ENCODE measurements at places on chromosomes 11 and 22.

GRCh38 chr11:82831364-82831763 lies 68.9 kb downstream of the PRCP start:
- no peak for DNase-seq

DNA sequence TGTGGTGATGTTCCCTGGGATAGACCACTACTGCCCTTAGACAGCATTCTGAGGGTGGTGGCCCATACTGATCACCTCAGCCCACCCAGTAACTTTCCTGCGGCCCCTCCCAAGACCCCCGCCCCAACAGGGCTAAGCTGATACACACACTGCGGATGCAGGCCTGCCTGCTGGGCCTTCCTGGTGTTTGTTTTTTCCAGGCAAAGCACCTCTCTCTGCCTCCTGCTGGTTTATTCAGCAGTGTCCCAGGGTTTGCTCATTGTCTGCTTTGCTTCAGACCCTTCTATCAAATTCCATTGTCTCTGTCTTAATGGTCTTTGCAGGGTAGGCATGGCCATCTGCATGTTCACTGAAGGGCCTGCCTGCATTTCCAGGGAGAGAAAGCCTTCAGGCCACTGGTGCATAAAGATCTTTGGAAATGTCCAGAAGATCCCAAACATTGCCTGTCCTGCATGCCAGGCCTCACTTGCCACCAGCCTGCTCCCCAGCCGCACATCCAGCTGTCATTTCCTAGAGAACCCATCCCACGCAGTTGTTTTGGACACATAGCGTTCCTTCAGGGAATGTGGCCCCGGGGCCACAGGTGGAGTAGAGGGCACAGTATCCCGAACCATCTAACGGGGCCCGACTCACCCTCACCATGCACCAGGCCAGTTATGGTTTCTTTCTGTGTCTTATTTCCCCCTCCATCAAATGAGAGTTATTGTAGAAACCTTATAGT lies 50.2 kb downstream of the BCR start:
- DNase-seq, result no peak

- DNase-seq, result no peak
Observed at GRCh38 chr11:9396752-9397151, 12.3 kb downstream of the IPO7 start.

DNA sequence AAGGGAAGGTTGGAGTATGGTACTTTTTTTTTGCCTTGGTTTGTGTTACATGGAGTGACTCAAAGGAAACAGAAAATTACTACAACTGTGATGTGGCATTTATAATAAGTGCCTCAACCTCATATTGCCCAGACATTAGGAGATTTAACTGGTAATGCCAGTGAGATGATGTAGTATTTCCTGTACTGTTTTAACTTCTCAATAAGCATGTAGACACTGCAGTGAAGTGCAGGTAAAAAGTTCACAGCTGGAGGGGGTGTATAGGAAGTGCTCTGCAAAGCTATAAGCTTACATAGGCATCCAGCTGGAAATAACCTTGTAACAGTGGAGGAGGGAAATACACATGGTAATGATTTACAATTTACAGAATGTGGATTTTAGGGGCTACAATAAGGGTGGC lies 138.2 kb upstream of the MTMR2 start:
- no peak for DNase-seq

DNA sequence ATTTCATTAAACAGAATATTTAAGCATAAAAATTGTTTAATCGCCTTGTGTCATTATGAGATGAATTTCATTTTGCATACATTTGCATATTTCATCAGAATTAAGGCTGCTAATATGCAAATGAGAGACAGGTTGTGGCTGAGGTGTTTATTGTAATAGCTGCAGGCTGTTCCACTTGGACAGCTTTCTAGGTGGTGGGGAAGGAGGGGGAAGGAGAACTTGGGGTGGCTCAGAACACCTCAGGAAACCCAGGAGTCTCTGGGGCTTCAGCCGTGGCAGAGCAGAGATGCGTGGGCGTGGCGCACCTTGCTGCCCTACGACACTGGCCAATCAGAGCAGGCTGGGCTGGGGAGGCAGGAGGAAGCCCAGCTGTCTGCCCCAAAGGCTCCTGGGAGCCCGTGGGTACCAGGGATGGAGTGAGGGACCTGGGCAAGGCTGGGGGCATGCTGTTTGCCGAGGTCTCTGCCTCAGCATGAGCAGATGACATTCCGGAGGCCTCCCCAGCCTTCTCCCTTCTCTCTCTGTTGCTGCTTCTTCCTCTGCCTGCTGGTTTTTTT lies 542.9 kb downstream of the MN1 start:
- DNase-seq, result peak; percentile 12

DNA sequence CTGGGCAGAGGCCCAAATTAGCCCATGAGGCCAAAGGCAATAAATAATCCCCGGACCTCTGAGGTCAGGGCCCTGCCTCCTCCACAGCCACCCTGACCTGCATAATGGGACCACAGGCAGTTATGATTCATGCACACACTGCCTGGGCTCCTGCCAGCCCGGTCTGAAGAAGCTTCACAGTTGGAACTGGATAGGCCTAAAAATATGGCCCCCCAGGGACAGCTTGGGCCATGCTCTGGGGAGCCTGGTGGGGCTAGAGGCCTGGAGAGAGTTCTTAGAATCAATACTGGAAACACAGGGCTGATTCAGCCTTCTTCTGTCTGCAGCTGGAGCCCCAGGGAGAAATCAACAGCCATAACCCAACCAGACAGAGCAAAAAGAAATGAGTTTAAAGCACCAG lies 112.8 kb upstream of the CADM1 start:
- no peak for DNase-seq

DNA sequence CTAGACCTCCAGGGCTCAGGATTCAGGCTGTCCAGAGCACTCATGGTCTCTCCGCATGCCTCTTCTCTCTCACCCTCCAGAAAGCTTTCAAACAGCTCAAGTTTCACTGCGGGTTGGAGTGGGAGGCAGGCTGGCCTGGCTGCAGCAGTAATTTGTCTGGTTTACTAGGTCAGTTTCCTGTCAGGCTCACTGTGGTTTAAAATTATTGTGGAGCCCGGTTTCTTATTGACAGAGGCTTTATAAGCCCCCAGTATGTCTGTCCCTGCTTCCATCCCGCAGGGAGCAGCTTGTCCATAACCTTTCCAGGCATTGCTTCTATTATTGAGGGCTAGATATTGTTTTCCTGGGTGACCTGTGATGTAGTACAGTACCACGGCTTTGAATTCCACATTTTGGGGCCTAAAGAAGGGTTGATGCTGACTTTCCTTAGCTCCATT lies 235.3 kb upstream of the SORL1-AS1 start:
- no peak for DNase-seq

DNA sequence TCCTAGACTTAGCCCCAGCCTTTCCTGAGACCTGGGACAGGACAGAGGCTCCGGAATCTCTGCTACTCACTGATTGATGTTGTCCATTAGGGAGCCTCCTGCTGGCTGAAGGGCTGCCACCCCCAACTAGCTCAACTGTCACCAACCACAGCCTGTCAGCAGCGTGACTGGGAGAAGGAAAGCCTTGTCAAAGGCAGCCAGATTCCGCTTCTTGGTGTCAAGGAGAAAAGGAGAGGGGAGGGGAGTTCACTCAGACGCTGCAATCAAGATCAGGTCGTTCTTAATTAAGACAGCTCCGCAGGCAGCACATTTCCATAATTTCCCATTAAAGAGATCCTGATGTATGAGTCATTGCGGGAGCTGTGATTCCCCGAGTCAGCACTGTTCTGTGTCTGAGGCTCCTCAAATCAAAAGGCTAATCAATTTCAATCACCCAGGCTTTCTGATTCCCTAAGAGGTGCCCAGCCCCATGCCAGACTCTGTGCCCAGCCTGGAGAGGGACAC lies 152.8 kb upstream of the ZBED5 start:
- peak; percentile 38 for DNase-seq

DNA sequence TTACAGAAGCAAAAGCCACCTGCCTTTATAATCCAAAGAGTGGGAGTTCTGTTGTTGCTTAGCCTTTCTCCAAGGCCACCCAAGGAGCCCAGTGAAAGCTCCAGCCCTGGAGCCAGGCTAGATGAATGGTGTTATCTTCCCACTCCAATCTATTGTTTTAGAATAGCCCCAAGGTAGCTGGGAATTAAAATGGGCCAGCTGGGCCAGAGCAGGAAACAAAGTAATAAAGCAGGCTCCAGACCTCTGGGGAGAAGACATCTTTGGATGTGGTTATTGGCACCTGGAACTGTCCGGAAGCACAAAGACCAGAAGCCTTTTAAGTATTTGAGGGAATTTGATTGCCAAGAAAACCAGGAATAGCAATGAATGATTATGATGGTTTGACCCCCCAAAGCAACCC lies 8.8 kb downstream of the C11orf96 start:
- DNase-seq, result no peak

DNA sequence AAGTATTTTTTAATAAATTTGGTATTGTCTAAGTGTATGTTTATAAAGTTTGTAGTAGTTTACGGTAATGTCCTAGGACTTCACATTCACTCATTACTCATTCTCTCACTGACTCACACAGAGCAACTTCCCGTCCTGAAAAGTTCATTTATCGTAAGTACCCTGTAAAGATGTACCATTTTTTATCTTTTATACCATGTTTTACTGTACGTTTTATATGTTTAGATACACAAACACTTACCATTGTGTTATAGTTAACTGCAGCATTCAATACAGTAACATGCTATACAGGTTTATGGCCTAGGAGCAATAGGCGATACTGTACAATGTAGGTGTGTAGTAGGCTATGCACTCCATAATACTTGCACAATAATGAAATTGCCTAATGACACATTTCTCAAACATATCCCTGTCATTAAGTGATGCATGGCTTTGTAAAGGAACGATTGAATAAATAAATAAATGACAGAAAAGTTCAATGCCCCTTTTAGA lies 12.5 kb upstream of the CARD18 start:
- DNase-seq, result no peak

GRCh38 chr22:36853407-36854099 lies 7.3 kb upstream of the NCF4 start:
- peak; percentile 82 for DNase-seq

GRCh38 chr11:131675121-131675888 lies 304.9 kb downstream of the NTM start:
- DNase-seq, result no peak

GRCh38 chr22:30778261-30778660 lies 83.6 kb downstream of the OSBP2 start:
- DNase-seq, result no peak

- DNase-seq, result no peak
Observed at GRCh38 chr11:15625691-15626090, 511.0 kb downstream of the INSC start.

DNA sequence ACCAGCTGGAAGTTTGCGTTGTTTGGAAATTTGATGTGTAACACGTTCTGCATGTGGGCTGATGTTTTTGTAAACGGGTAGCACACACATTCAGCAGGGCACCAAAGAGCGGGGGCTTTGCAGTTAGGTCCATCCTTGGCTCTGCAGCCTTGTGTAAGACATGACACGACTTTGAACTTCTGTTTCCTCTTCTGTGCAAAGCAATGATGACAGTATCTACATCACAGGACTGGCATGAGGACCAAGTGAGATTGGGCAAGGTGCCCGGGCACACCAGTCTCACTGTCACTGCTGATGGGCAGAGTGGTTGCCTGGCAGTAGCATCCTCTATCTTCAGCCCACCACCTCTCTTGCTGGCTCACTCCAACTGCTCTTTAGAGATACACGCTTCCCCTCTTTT lies 3.3 kb downstream of the TCN2 start:
- DNase-seq, result no peak

DNA sequence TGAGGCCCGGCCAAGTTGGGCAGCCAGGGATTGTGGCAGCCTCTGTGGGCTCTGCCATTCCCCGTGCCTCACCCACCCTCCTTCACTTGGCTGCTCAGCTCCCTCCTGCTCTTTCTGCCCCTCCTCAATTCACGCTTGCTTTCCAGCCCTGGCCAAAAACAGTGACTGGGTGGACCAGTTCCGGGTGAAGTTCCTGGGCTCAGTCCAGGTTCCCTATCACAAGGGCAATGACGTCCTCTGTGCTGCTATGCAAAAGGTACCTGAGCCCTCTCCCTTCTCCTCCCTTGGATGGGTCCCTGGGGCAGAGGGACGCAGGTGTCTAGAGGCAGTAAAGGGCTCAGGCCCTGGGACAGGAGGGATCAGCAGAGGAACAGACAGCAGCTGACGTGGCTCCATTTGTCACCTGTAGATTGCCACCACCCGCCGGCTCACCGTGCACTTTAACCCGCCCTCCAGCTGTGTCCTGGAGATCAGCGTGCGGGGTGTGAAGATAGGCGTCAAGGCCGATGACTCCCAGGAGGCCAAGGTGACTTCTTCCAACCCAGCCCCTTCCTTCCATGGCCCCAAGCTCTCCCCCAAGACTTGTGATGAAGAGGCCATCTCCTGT lies 2.7 kb downstream of the FREY1 start:
- no peak for DNase-seq

DNA sequence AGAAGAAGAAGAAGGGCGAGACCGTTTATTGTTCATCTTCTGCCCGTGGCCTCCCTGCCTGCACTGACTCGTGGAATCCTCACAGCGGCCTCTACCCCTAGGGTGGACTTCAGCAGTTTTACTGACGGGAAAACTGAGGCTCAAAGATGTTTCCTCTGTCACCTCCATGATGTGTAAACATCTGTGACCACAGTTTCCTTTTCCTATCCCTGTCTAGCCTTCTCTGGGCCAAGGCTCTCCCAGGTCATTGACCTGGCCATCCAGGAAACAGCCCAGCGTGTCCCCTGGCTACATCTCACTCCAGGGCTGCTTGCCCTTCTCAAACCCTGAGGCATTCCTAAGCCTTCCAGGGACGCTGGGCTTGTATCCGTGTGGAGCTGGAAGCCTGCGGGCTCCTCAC lies 49.0 kb upstream of the GCAT start:
- peak; percentile 53 for DNase-seq

DNA sequence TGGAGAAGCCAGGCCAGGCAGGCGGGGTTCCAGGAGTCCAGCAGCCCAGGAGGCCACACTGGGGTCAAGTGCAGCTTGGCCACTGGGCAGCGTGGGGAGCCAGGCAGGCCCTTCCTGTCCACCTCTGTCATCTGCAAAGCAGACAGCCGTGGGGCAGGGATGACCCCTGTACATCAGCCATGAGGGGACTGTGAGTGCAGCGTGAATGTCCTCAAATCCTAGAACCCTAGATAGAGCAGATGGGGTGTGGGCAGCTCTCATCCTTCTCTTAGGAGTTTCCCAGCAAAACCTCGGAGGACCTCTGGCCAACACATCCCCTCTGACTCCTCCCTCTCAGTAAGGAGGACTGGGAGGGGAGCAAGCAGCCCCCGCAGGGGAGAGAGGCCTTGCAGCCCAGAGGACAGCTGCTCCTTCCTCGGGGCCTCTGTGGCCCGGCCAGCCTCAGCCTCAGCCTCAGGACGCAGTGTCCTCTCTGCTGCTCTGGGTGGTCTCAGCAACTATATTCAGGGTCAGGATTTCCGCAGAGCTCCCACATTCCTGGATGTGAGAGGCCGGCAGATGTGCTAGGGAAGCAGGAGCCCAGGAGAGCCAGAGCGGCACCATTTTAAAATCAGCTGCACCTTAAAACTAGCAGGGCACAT lies 820.5 kb downstream of the BRD1 start:
- no peak for DNase-seq

DNA sequence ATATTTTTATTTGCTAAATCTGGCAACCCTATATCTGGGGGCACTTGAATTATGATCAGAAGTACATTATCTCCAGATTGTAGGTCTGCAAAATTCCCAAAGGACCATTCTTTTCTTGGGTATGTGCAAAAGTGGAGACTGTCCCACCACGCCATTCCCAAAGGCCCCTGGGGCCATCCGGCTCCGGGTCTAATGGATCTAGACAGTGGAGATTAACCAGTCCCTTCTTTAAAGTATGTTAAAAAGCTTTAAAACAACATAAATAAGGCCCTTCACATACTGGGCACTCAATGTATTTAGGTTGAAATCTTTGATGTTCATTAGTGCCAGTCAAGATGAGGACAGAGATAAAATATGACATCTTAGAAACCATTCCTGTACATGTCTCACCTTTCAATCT lies 124.1 kb downstream of the MAML2 start:
- no peak for DNase-seq
